Substantia nigra (tissue), 51 donors: ENCODE measurements at places on chromosomes 7 and 10.

- DNase-seq: no peak
These were observed 20.7 kb downstream of the MDFIC start for GRCh38 chr7:114942446-114943175.

DNA sequence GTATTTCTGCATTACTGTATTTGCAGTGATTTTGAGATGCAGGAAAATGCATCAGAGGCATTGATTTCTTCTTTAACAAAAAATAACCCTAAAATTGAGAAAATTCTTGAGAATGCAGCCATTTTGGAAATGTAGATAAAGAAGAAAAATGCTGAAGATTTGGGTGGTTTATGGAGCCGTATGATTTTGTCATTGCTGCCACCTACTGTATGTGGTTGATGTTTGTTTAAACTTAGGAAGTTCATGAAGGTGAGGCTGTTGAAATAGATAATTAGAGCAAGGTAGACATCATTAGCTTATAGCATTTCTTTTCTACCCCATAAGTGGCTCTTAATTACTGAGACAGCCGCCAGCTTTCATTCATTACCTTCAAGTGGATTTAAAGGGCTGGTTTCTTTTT lies 92.1 kb upstream of the SAMD8 start:
- DNase-seq: no peak

DNA sequence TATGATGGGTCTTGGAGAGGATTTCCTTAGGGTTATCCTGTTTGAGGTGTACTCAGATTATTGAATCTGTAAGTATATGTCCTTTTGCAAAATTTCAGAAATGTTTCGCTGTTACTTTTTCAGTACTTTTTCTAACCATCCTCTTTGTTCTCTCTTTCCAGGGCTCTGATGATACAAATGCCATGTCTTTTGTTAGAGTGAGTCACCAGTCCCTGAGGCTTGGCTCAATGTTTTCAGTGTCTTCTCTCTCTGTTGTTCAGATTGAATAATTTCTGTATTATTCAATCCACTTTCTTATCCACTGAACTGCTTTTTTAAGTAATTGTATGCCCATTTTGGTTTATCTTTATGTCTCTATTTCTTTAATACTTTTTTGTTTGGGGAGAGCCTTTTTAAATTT lies 449.4 kb downstream of the TNS3 start:
- DNase-seq: no peak

- DNase-seq: no peak
These were observed 88.8 kb downstream of the ZRANB1 start for GRCh38 chr10:125030567-125031197.

- DNase-seq: no peak
These were observed 1.2 kb downstream of the FLNC start for GRCh38 chr7:128831178-128831993.
